Melanocyte of skin (primary cell): ENCODE measurements at places on chromosomes 2 and 18. TPM values are rescaled to one million over a fixed set of nuclear protein-coding genes. Genes with fewer than 3 reads are reported as not detected.

CCDC195 gene
- total RNA-seq = not detected in 2 replicates

NEURL3 gene
- under 0.01 TPM in 1 of 2 replicates, not detected in the other for total RNA-seq

METTL5 gene
- total RNA-seq = 40.3 and 58.9 TPM in 2 replicates

TCF7L1 gene
- 2.8 and 5.1 TPM in 2 replicates for total RNA-seq

ABCG8 gene
- 0.15 TPM in 1 of 2 replicates, not detected in the other for total RNA-seq
